Inflammatory macrophage treated with lipopolysaccharide for 1 hour (primary cell): ENCODE measurements at places on chromosomes 5 and 9.

- no peak for DNase-seq
These were observed 194.2 kb downstream of the ATP10B start for GRCh38 chr5:160657622-160658458.

- DNase-seq: no peak
These were observed 21.3 kb downstream of the NTNG2 start for GRCh38 chr9:132183134-132183533.

DNA sequence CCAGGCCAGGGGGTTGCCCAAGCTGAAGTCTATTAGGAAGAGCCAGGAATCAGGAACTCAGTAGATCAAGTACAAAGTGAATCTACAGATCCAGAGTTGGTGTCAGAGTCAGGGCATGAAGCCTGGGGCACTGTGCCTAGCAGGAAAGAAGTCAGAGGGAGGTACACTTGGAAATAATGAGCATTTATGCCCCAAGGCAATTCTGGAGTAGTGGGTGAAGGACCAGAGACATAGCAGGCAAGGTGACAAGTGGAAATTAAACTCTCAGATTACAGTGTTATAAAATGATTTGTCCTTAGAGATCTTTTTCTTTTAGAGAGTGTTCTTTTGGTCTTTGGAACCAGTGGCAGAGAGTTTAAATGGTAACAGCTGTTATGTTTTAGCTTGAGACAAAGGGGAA lies 138.0 kb downstream of the ADAMTSL1 start:
- no peak for DNase-seq

DNA sequence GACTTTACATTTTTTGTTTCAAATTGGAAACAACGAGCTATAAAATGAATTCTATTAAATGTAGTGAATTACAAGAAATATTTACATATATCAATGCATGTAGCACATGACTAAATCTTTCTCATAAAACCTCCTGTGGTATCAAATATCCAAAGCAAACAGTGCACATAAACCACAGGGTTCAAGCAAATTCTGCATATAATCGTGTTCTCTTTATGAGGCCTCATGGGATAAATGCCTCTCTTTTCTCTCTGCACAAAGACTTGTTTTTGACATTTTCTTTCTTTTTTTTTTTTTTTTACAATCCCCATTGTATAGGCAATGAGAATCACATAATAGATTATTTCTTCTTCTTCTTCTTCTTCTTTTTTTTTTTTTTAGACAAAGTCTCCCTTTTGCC lies 1117.2 kb upstream of the DMAC1 start:
- DNase-seq: no peak

GRCh38 chr9:90054810-90055209 lies 450.0 kb downstream of the GADD45G start:
- DNase-seq: no peak

GRCh38 chr5:152140347-152140746 lies 215.7 kb upstream of the GLRA1 start:
- DNase-seq: no peak

DNA sequence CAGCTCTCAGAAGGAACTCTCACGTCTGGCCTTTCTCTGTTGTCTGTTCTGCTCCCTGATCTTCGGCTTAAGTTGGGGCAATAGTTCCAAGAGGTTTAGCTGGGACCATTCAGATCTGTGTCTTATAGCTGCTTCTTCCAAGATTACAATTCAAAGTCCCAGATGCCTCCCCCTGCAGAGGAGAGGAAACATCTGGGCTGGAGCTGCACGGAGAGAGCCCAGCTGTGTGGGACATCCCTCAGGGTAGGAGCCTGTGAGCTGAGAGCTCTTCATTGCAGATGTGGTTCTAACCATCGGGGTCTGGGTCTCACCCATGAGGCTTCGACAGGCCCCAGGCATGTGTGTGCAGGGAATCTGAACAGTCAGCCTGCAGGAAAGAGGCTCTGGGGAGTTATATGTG lies 9.0 kb upstream of the PHF19 start:
- no peak for DNase-seq

DNA sequence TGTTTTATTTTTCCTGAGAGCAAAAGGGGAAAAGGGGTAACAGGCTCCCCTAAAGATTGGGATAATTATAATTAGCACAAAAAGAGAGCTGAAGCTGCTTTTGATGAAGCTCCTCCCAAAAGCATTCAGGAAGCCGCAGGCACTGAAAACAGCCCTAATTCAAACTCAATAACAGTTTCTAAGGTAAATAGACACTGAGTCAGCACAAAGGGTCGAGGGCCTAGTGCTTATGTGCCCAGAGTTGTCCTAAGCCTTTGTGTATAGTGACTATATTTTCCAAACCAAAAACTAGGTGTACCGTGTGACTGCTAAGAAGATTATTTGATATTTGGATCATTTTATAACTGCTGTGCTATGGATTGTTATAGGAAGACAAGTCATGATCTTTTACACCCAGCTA lies 67.7 kb downstream of the HMHB1 start:
- no peak for DNase-seq

DNA sequence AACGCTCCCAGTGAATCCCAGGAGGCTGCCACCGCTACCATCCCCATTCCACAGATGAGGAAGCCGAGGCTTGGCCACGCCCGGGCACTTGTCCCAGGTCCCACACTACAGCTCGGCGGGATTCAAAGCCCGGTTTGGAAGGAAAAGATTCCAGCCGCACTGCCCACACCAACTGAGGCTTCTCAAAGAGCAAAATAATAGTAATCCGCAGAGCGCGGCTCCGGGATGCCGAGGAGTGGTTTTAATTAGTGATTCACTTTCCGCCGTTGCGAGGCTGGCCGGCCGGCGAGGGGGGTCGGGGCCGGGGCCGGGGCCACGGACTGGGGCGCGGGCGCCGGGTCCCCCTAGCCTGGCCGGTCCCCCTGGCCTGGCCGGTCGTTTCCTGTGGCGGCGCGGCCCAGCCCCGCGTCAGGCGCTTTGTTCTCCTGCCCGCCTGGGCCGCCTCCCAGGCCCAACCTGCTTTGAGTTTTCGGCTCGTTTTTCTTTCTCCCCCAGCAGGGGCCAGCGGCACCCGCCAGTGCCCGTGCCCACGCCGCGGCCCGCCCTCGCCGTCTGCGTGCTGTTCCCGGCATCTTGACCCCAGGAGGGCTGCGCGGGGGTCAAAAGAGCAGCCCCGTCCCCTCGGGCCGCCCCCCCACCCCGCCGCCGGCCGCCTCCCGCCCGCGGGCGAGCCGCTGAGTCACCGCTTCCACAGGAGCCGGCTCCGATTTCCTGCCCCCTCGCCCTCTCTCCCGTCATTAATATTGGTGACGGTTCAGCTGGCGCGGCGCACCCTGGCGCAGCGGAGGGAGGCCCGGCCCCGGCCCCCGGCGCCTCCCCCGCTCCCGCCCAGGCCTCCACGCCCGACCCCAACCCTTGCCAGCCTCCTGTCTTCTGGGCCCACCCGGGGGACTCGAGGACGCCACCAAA lies 31.2 kb downstream of the FGF18 start:
- peak; percentile 4 for DNase-seq

DNA sequence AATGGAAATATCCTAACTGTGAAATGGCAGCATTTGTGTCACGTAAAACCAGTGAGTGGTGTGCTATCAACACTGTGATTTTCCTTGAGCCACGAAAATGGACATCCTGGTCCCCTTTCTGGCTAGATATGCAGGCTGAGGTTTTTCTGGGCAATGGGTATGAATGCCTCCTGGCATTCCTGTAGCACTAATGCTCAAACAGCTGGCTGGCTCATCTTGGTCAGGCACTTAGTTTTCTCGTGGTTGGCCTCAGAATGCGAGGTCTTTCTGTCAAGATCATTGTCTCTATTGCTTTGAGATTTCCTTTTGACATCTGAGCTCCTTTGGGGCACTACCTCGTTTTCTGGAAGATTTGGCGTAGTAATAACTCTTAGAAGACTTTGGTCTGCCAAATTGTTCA lies 15.6 kb downstream of the SLC1A3 start:
- no peak for DNase-seq

GRCh38 chr9:88258024-88258423 lies 119.7 kb upstream of the SPATA31C2 start:
- peak; percentile 3 for DNase-seq

DNA sequence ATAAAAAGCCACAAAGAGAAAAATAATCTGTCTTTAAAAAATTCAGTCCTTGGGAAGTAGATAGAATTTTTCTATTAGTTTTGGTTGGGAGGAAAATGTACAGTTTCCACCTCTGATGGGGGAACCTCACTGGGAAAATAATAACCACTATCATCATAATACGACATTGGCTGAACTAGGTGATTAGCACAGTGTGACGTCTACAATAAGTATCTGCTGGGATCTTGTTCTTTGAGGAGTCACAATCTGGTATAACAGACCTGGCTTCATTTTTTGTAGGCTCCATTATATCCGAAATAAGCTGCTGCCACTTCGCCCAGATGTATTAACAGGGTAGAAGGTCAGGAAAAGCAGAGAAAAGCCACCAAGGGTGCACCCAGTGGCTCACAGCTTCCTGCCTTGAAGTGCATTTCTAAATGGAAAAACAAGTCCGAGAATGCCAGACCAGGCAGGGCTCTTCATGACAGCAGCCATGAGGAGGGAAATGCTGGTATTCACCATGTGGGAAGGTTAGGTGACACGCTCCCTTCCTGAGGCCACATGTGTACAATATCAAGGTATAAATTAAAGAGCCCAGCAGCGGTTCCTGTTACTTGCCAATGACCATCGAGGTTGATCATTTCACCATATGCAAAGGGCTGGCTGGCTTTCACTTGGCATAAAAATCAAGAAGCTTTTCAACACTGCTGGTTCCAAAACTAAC lies 152.8 kb downstream of the PRELID2 start:
- no peak for DNase-seq

DNA sequence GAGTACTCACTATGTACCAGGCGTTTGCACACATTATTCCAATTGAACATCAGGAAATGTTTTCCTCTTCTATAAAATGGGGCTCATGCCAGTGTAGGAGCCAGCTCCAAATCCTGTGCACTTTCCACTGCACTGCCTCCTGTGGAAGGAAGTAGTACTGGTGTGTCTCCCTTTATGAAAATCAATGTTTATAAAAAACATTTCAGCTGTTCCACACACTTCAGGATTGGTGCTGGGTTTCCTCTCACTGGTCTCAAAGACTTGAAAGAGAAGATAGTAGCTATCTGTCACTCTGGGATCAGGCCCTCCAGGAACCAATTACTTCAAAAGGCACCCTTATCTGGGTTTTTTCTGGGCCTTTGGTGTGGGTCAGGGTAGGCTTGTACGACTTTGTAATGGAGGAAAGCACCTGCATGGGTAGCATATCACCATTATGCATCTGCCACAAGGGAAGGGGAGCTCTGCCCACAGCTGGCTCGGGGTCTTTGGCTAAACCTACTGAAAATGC lies 32.5 kb downstream of the RAB14 start:
- DNase-seq: peak; percentile 15

DNA sequence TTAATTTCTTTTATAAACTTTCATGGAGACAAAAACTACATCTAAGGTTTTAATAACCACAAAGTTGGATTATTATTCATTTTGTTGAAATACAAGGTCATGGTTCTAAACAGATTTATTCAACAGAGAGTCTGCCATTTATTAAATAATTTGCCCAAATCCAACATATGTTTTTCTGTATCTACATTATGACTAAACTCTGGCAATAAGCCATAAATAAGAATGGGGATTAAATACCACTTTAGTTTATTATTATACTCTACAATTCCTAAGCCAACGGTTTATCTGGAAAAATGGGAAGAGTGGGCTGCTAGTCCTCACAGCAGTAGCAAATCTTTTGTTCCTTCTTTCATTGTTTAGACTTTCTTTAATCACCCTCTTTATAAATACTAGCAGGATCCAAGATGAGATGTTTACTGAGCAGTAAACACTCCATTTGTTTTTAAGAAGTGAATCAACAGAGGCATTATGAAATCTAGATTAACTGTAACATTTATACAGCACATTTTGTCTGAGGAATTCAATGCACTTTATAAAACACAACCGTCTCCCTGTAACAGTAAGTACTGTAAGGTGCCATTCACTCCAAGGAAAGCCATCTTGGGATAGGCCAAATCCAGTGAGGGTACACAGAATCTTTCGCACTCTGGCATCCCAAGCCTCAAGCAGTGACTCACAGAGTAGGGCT lies 89.7 kb downstream of the DROSHA start:
- no peak for DNase-seq

- DNase-seq: no peak
These were observed 171.1 kb upstream of the FSTL4 start for GRCh38 chr5:133783481-133783880.

- no peak for DNase-seq
These were observed 75.4 kb downstream of the CFAP77 start for GRCh38 chr9:132485393-132485792.

- no peak for DNase-seq
These were observed 18.5 kb downstream of the TNPO1 start for GRCh38 chr5:72834924-72835323.

- peak; percentile 54 for DNase-seq
These were observed at the start of gene AK8 for GRCh38 chr9:132877824-132878694. Gene AK8, minus strand, starts transcription at chr9:132878284. Its CDS starts 29 bp downstream, at chr9:132878255.

GRCh38 chr5:13218518-13218917 lies 726.0 kb downstream of the DNAH5 start:
- no peak for DNase-seq

GRCh38 chr5:57455511-57456455 lies 26.8 kb downstream of the ACTBL2 start:
- DNase-seq: no peak

GRCh38 chr5:174807471-174807870 lies 83.1 kb downstream of the MSX2 start:
- DNase-seq: no peak

DNA sequence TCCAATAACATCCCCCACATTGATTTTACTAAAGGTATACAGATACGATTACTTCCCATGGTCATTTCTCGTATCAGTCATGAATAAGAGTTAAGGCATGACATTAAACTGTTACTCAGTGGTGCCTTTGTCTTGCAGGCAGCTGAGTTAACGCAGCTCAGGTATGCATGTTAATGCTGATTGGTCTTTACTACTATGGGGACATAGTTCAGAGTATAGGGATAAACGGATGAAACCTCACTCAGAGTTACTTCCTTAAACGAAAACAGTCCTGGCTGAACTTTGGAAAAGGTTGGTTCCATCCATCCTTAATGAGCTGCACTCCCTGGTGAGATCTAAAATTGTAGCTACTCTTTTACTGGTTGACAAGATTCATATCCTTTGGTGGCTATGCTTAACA lies 87.0 kb downstream of the ACTL7B start:
- no peak for DNase-seq

DNA sequence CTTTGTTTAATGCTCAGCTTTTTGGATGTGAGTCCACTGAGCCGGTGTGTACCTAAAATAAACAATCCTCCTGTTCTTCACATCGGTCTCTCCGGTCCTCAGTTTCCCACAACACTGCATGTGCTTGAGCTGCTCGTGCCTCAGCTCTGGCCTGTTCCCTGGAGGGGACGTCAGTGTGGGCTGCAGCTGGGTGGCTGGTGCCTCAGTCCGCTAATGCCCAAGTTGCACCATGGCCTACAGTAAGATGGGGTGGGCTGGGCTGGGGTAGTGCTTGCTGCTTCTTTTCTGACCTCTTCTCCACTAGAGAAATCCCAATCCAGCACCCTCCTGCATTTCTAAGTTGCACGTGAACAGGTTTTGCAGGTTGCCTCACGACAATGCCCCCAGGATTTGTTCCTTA lies 595 bp upstream of the BTNL9 start:
- no peak for DNase-seq

GRCh38 chr5:38615981-38616451 lies 59.6 kb upstream of the LIFR start:
- DNase-seq: no peak

GRCh38 chr5:142826093-142826492 lies 55.9 kb downstream of the ARHGAP26 start:
- no peak for DNase-seq

- no peak for DNase-seq
These were observed 231.4 kb downstream of the MARCHF11 start for GRCh38 chr5:15948190-15948589.

GRCh38 chr5:95162231-95162992 lies 122.5 kb downstream of the MCTP1 start:
- DNase-seq: peak; percentile 32
